ENCODE measurements at places on chromosomes 2 and 18. TPM values are rescaled to one million over a fixed set of nuclear protein-coding genes. Genes with fewer than 3 reads are reported as not detected.

GRCh38 chr18:11850821-11851145 is 430 bp upstream of the CHMP1B start:
- peak overlapping the region; percentile 100 for H3K27ac ChIP-seq
- H3K4me1 ChIP-seq, result peaks cover 16% of the 10 kb centered on the region
- H3K4me3 ChIP-seq, result peak overlapping the region; percentile 100
- no peak for DNase-seq
- no peaks in the 10 kb centered on the region for H3K27me3 ChIP-seq
- H3K36me3 ChIP-seq, result peaks cover 4% of the 10 kb centered on the region

DNA sequence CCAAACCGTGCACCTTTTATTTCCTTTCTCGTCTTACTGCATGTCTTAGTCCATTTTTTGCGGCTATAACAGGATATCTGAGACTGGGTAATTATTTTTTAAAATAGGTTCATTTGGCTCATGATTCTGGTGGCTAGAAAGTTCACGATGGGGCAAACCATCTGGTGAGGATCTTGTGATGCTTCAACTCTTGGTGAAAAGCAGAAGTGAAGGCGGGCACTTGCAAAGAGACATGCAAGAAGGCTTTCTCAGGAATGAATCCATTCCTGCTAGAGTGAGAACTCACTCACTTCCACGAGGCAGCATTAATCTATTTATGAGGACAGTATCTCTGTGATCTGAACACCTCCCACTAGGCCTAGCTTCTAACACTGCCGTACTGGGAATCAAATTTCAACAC is 327.1 kb upstream of the RBMS1 start:
- H3K27me3 ChIP-seq, result no peaks in the 10 kb centered on the region
- no peak overlapping the region for H3K4me3 ChIP-seq
- H3K4me1 ChIP-seq, result no peaks in the 10 kb centered on the region
- H3K27ac ChIP-seq, result no peak overlapping the region
- H3K36me3 ChIP-seq, result peaks cover 16% of the 10 kb centered on the region

DNA sequence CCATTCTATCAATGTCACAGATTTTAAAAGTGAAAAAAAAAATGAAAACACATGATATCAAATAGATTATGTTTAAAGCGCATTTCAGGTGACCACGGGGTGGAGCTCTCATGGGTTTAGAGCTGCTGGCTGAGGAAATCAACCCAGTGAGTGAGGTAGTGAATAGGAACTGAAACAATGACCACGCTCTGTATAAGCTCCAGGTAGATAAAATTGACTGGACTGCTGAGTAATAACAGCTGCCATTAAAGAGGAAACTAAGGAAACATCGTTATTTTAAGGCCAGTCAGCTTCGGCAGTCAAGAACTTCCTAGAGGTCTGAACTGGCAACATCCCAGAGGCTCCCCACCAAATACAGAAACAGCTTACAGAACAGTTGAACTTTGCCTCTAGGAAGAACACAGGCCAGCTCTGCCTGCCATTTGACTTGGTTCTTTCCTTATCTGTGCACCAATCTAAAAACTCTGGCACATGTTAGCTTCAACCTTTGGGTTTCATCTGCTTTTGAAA is 185.9 kb downstream of the PDE1A start:
- H3K27ac ChIP-seq, result no peak overlapping the region
- H3K36me3 ChIP-seq, result no peaks in the 10 kb centered on the region
- no peak overlapping the region for H3K4me3 ChIP-seq

DNA sequence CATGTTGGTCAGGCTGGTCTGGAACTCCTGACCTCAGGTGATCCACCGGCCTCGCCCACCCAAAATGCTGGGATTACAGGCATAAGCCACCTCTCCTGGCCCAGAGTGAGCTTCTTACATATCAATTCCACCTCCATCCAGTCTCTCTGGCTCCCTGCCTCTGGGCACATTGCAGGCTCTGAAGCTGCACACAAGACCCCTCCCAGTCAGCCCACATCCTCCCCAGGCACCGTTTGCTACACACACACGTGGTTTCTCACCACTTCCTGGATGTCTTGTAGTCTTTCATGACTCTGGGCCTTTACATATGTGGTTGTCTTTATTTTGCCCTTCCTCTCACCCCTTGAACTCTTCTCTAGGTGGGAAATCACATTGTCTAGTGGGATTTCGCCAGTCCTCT is 64.0 kb upstream of the CABLES1 start:
- peaks cover 68% of the 10 kb centered on the region for H3K4me1 ChIP-seq
- H3K36me3 ChIP-seq, result no peaks in the 10 kb centered on the region
- H3K4me3 ChIP-seq, result peak overlapping the region; percentile 86
- DNase-seq, result peak; percentile 87

DNA sequence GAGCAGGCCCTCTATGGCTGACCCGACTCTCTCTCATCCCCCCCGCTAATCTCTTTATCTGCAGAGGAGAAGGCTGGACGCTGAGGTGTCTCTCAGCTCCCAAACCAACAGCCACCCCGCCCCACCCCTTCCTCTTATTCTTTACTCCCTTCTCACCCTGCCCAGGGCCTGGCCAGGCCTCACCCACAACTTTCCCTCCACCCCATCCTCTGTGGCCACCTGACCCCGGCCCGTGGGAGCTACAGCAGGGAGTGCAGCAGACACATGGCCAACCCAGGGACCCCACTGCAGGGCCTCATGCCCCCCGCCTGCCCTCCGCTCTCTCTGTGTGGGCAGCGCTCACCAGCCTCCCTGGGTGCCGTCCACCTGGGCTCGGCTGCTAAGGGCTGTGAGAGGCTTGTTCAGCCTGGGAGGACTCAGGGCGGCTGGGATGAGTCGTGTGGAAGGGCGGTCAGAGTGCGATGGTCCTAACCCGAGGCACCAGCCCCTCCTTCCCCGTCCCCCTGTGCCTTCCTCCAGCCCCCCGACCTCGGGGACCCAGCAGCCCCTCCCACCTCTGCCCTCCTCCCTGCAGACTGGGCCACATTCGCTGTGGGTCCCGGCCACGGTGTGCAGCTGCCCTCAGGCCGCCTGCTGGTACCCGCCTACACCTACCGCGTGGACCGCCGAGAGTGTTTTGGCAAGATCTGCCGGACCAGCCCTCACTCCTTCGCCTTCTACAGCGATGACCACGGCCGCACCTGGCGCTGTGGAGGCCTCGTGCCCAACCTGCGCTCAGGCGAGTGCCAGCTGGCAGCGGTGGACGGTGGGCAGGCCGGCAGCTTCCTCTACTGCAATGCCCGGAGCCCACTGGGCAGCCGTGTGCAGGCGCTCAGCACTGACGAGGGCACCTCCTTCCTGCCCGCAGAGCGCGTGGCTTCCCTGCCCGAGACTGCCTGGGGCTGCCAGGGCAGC is 6.8 kb downstream of the NEU4 start:
- no peaks in the 10 kb centered on the region for H3K36me3 ChIP-seq
- no peaks in the 10 kb centered on the region for H3K27me3 ChIP-seq
- DNase-seq, result no peak
- peaks cover 2% of the 10 kb centered on the region for H3K4me1 ChIP-seq
- no peak overlapping the region for H3K4me3 ChIP-seq
- no peak overlapping the region for H3K27ac ChIP-seq

- no peaks in the 10 kb centered on the region for H3K36me3 ChIP-seq
- peaks cover 9% of the 10 kb centered on the region for H3K4me1 ChIP-seq
- H3K27me3 ChIP-seq, result peaks cover 62% of the 10 kb centered on the region
- peak overlapping the region; percentile 68 for H3K4me3 ChIP-seq
- no peak overlapping the region for H3K27ac ChIP-seq
These were observed 589 bp upstream of the SGPP2 start for GRCh38 chr2:222423632-222424275.

DNA sequence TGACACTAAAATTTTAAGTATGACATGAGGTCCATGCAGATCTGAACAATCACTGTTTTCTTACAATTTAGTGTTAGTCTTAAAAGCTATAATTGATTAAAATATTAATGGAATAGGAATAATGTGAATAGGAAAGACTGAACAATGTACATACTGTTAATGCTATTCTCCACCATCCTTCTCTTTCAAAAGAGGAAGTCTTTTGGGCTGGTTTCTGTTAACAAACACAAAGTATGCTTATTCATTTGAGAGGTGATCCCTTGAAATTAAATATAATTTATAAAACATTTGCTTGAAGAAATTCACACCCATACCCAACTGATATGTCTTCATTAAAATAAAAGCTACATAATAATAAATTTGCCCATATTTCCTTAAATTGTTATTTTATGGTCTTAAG is 2.3 kb downstream of the STPG4 start:
- peaks cover 42% of the 10 kb centered on the region for H3K36me3 ChIP-seq
- H3K4me1 ChIP-seq, result peaks cover 8% of the 10 kb centered on the region
- no peak overlapping the region for H3K27ac ChIP-seq
- no peak for DNase-seq
- H3K27me3 ChIP-seq, result no peaks in the 10 kb centered on the region
- H3K4me3 ChIP-seq, result no peak overlapping the region

- peaks cover 2% of the 10 kb centered on the region for H3K4me1 ChIP-seq
- H3K27me3 ChIP-seq, result no peaks in the 10 kb centered on the region
- no peak overlapping the region for H3K27ac ChIP-seq
- DNase-seq, result no peak
- no peaks in the 10 kb centered on the region for H3K36me3 ChIP-seq
These were observed 25.3 kb downstream of the PPP4R3B start for GRCh38 chr2:55592130-55592529.

- no peak overlapping the region for H3K4me3 ChIP-seq
- no peak for DNase-seq
- no peaks in the 10 kb centered on the region for H3K36me3 ChIP-seq
- H3K4me1 ChIP-seq, result no peaks in the 10 kb centered on the region
- peaks cover 12% of the 10 kb centered on the region for H3K27me3 ChIP-seq
These were observed 134.9 kb downstream of the FAM161A start for GRCh38 chr2:61718965-61719364.

DNA sequence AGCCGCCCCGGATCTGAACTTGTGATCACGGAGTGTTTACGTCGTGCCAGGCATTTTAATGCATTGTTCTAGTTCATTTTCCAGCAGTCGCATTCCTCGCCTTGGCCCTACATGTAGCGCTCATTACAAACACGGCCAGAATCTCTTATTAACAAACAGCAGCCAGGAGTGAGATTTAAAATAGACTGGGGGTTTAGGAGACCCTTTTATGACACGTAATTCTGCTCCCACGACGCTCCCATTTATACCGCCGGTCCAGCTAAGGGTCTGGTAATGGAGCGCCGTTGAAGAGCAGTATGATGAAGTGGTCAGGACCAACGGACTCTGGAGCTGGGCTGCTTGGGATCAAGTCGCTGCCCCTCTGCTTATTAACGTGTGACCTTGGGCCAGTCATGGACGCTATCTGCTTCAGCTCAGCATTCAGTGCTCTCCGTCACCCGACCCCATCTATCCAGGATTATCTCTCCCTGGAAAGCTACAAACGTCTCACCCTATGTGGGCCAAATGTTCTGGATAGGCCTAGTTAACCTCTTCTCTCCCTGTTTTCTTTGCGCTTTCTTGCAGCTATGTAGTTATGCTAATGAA is 745 bp downstream of the MSH2 start:
- peak overlapping the region; percentile 97 for H3K27ac ChIP-seq
- H3K4me3 ChIP-seq, result peak overlapping the region; percentile 99
- DNase-seq, result no peak
- no peaks in the 10 kb centered on the region for H3K36me3 ChIP-seq
- peaks cover 25% of the 10 kb centered on the region for H3K4me1 ChIP-seq

DNA sequence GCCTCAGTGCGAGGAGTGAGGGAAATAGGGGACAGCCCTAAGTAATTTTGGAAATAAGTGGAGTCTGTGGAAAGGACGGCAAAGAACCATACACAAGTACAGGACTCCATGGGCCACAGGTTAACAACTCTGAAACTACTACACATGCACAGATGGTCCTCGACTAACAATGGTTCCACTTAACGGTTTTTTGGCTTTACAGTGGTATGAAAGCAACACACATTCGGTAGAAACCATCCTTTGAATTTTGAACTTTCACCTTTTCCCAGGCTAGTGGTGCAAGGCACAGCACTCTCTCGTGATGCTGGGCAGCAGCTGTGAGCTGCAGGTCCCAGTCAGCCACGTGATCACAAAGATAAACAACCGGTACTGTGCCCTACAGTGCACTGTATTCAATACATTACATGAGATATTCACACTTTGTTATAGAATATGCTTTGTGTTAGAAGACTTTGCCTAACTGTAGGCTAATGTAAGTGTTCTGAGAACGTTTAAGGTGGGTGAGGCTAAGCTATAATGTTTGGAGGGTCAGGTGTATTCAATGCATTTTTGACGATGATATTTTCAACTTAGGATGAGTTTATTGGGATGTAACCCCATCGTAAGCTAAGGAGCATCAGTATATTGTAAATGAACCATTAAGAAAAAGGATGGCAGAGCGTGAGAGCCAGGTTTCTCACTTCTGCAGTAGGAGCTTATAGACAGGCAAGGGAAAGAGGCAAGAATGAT is 44.6 kb downstream of the TBC1D8 start:
- no peaks in the 10 kb centered on the region for H3K4me1 ChIP-seq
- H3K36me3 ChIP-seq, result peaks cover 2% of the 10 kb centered on the region
- H3K4me3 ChIP-seq, result no peak overlapping the region

GRCh38 chr2:109195193-109196045 is 66.4 kb downstream of the SH3RF3 start:
- no peak overlapping the region for H3K27ac ChIP-seq
- no peak overlapping the region for H3K4me3 ChIP-seq
- peaks cover 28% of the 10 kb centered on the region for H3K4me1 ChIP-seq

DNA sequence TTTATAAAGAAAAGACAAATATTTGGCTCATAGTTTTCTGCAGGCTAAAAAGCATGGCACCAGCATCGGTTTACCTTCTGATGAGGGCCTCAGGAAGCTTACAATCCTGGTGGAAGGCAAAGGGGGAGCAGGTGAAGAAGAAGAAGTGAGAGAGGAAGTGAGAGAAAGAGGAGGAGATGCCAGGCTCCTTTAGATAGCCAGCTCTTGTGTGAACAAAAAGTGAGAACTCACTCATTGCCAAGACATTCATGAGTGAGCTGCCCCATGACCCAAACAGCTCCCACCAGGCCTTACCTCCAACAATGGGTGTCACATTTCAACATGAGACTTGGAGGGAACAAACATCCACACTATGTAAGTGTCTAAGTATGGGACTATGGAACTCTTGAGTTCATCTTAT is 14.3 kb downstream of the CCDC150 start:
- H3K4me1 ChIP-seq, result no peaks in the 10 kb centered on the region
- DNase-seq, result no peak
- no peak overlapping the region for H3K4me3 ChIP-seq
- H3K27me3 ChIP-seq, result no peaks in the 10 kb centered on the region
- no peak overlapping the region for H3K27ac ChIP-seq

- H3K36me3 ChIP-seq, result no peaks in the 10 kb centered on the region
- H3K4me3 ChIP-seq, result peak overlapping the region; percentile 100
- peaks cover 11% of the 10 kb centered on the region for H3K4me1 ChIP-seq
- DNase-seq, result no peak
These were observed 97.9 kb upstream of the SERTAD2 start for GRCh38 chr2:64751286-64752260.

DNA sequence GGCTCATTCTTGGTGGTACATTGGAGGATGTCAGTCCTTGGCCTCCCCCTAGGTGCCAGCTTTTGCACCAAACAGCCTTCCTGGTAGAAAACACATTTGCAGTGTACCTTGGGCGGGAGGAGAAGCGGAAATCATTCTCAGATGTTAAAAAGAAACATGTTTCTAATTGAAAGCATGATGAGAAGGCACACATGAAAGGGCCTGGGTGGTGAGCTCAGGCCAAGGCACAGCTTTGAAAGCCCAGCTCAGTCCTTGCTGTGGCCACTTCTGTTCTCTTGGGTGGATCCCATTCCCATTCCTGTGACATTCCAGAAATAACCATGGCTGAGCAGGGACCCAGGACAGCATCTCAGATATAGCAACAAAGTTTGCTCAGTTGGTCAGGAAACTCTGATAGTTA is 71.5 kb downstream of the LTBP1 start:
- H3K36me3 ChIP-seq, result no peaks in the 10 kb centered on the region
- no peak for DNase-seq
- no peak overlapping the region for H3K27ac ChIP-seq
- H3K4me1 ChIP-seq, result no peaks in the 10 kb centered on the region

NDUFAF7 gene
- total RNA-seq, result 32.4 TPM

DUSP2 gene
- 36.5 TPM for total RNA-seq

CCDC85A gene
- total RNA-seq, result not detected

HOXD9 gene
- total RNA-seq, result not detected

ARHGAP15 gene
- 134 TPM for total RNA-seq

LAMA3 gene
- total RNA-seq, result not detected

TEX44 gene
- total RNA-seq, result not detected

Measured in naive thymus-derived CD8-positive, alpha-beta T cell (primary cell).